Vein endothelial cell (primary cell): ENCODE measurements at places on chromosomes 13 and 19. TPM values are rescaled to one million over a fixed set of nuclear protein-coding genes. Genes with fewer than 3 reads are reported as not detected.

CIC gene
- total RNA-seq, result 37.2 and 42.5 TPM in 2 replicates

CEACAM8 gene
- total RNA-seq, result not detected in 2 replicates

GPR4 gene
- 5.2 and 6.7 TPM in 2 replicates for total RNA-seq

OR7A5 gene
- not detected in 2 replicates for total RNA-seq

FAM124A gene
- total RNA-seq, result 7.2 and 16.5 TPM in 2 replicates

GIPR gene
- total RNA-seq, result under 0.01 TPM in 1 of 2 replicates, not detected in the other

GJB2 gene
- not detected in 2 replicates for total RNA-seq

ZNF571 gene
- total RNA-seq, result 1.7 and 2.0 TPM in 2 replicates

CYP2A6 gene
- not detected in 2 replicates for total RNA-seq

CGB3 gene
- total RNA-seq, result not detected in 2 replicates

CALR3 gene
- total RNA-seq, result not detected in 2 replicates

KLF1 gene
- not detected in 2 replicates for total RNA-seq

ZFP14 gene
- 2.0 and 3.4 TPM in 2 replicates for total RNA-seq

OR7E24 gene
- not detected in 2 replicates for total RNA-seq

GPR18 gene
- not detected in 2 replicates for total RNA-seq

ZSCAN4 gene
- total RNA-seq, result under 0.01 and 0.10 TPM in 2 replicates

KIR3DL2 gene
- not detected in 2 replicates for total RNA-seq

SELENOV gene
- total RNA-seq, result not detected in 2 replicates

DCLK1 gene
- total RNA-seq, result 5.6 and 6.7 TPM in 2 replicates

TGFBR3L gene
- 0.29 and 2.0 TPM in 2 replicates for total RNA-seq

RNASEH2A gene
- total RNA-seq, result 19.5 and 25.5 TPM in 2 replicates

NMRK2 gene
- not detected in 2 replicates for total RNA-seq
